ENCODE measurements at places on chromosomes 2 and 18. TPM values are rescaled to one million over a fixed set of nuclear protein-coding genes. Genes with fewer than 3 reads are reported as not detected.

GRCh38 chr2:23499439-23499838 is 114.5 kb downstream of the KLHL29 start:
- no peak for DNase-seq

DNA sequence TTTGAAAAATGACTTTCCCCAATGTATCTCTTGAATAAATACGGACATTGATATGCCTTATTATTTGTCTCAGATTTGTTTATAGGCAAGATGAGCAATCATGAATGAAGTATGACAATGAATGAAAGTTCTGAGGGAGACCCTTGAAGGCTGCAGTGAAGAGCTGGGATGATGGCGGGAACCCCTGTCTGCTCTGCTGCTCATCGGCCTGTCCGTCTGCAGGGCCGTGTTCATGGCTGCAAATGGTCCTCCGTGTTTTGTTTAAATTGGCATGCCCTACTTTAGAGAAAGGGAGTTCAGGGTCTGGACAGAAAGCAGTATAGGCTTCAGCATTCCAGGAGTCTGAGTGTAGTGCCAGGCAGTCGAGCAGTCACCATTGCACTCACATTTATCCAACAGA is 1.2 kb upstream of the HS1BP3 start:
- no peak for DNase-seq

- peak; percentile 77 for DNase-seq
These were observed 14.1 kb upstream of the KLF11 start for GRCh38 chr2:10028988-10029874.

GRCh38 chr2:54366487-54367280 is 89.4 kb upstream of the SPTBN1 start:
- no peak for DNase-seq

DNA sequence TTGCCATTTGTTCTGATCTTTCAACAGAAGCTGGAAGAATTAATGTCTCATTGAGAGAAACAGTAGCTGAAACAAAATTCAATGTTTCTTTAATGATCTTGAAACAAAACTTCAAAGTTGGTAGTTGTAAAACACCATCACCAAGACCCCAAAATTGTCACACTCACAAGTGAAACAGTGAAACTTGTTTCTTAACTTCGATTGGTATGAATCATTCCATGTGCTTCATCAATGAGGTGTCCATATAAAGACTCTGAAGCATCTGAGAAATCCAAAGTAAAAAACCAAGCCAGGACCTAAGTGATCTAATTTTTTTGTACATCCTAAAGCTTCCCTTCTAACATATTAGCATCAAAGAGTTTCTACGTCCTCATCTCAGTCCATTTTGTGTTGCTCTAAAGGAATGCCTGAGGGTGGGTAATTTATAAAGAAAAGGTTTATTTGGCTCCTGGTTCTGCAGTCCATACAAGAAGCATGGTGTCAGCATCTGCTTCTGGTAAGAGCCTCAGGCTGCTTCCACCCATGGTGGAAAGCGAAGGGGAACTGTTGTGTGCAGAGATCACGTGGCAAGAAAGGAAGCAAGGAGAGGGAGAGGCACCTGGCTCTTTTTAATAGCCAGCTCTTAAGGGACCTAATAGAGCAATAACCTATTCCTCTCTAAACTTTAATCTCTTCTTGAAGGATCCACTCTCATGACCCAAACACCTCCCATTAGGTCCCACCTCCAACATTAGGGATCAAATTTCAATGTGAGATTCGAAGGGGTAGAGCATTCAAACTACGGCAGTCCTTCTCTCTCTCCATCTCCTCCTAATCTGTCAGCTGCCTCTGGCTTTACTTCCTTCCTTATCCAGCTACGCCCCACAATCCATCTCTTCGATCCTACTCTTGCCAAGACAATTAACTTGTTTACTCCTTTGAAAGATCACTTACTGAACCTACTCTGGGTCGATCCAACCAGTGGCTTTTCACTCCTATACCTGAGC is 20.7 kb upstream of the TLK1 start:
- DNase-seq: no peak

- DNase-seq: no peak
These were observed 14.7 kb downstream of the CASP8 start for GRCh38 chr2:201275069-201275468.

Gene SMYD1
- total RNA-seq: not detected

DNA sequence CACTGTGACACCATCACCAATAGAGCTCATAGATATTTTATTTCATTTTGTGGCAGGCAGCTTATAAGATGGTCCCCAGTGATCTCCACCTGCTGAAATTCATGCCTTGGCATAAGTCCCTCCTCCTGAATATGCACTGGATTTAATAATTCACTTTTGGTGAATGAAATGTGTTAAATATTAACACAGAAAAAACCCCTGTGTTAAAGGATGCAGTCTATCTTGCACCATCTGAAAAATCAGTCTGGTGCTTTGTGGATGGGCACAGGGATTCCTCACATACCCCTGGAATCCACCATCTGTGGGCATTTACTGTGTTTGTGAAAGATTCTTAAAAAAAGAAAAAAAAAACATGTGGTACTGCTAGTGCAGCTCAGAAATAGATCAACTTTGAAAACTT is 26.1 kb upstream of the WIPF1 start:
- DNase-seq: no peak

DNA sequence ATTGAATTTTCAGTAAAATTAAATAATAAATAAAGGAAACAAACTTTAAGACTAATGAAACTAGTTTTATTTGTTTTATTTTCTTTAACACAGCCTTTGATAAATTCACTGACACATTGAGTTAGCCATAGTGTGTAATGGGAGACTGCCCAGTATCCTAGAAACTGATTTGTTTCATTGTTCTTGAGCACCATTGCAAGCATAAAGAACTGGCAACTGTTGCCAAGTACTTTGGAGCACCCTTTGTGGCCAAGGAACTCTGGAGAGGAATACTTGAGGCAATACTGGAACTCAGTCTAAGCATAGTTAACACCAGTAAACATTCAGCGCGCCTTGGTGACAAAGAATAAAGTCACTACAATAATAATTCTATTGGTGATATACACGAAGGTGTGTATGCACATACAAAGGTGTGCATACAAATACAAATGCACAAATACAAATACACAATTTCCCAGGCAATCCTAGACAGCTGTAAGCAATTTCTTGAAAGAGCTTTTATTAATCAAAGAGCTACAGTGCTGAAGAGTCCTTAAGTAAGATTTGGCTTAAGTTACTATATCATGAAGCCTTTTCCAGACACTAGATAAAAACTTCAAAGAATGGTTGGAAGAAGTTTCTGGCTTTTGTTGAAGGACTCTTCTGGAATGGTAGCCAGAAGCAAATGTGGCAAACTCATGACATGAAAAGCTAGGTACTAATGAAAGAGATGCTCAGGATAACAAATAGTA is 1371.2 kb downstream of the LRP1B start:
- no peak for DNase-seq

Gene SIGLEC15
- total RNA-seq: not detected

DNA sequence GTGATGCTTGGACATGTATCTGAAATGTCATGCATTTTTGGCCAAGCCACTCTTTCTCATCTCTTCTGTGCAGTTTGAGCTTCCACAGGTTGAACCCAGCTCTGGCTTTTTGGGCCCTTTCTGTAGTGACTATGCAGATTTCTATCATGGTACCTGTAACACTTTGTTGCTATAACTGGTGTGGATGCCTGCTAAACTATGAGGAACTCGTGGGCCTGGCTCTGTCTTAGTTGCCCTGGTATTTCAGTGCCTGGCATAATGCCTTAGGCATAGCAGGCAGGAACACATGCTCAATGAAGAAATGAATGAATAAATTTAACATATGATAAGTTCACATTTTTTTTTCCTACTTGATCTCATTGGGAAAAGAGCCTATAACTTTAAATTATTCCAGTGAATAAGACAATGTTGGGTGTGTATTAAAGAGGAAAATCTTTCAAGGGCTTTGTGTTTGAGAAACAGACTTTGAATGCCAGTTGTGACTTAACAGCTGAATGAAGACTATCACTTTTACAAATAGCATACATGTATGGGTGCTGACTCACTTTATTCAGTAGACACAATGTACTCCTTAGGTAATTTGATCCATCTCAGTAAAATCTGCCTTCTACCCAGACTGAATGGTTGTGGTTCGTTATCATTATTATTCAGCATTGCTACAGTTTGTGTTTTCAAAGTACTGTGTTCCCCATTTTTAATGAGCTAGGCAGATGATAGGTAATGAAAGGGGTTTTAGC is 86.4 kb upstream of the MAP4K3 start:
- no peak for DNase-seq

Gene UGT1A8
- not detected for total RNA-seq

GRCh38 chr2:20472569-20472968 is 25.7 kb downstream of the RHOB start:
- no peak for DNase-seq

Gene SCN1A
- total RNA-seq: not detected

GRCh38 chr18:49100226-49100968 is 149.6 kb upstream of the SMAD7 start:
- DNase-seq: no peak

- DNase-seq: no peak
These were observed 105.8 kb downstream of the GALNT14 start for GRCh38 chr2:31032475-31032874.

- no peak for DNase-seq
These were observed 33.7 kb upstream of the NPAS2 start for GRCh38 chr2:100786297-100786658.

Gene C2orf72
- 0.35 TPM for total RNA-seq

GRCh38 chr2:219175928-219176817 is 552 bp downstream of the CNPPD1 start:
- peak; percentile 43 for DNase-seq

DNA sequence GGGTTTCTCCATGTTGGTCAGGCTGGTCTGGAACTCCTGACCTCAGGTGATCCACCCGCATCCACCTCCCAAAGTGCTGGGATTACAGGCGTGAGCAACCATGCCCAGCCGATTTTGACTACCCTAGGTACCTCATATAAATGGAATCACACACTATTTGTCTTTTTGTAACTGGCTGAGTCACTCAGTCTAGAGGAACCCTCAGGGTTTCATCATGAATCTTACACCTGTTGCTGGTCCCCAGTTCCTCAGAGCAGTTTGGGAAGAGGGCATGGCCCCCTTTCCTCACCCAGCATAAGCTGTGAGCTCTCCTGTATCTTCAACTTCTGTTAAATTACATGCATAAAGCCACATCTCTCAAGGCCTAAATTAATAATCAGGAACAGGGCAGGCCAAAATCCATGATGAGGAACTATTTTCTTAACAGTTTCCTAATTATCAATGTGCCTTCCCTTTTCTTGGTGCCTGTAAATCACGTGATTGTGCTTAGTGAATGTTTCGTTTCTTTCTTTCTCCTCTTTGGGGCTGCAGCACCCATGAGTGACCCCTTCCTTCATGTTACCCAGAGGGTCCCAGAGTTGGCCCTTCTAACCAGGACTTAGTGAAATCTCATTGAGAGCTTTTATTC is 20.9 kb downstream of the DYSF start:
- no peak for DNase-seq

- no peak for DNase-seq
These were observed 25.2 kb downstream of the IL1B start for GRCh38 chr2:112811276-112811831.

Gene HPCAL1
- total RNA-seq: 70.0 TPM

Gene ZNF385B
- not detected for total RNA-seq

GRCh38 chr2:71455011-71455740 is 1.8 kb downstream of the DYSF start:
- no peak for DNase-seq

Gene ZNF142
- total RNA-seq: 41.4 TPM

DNA sequence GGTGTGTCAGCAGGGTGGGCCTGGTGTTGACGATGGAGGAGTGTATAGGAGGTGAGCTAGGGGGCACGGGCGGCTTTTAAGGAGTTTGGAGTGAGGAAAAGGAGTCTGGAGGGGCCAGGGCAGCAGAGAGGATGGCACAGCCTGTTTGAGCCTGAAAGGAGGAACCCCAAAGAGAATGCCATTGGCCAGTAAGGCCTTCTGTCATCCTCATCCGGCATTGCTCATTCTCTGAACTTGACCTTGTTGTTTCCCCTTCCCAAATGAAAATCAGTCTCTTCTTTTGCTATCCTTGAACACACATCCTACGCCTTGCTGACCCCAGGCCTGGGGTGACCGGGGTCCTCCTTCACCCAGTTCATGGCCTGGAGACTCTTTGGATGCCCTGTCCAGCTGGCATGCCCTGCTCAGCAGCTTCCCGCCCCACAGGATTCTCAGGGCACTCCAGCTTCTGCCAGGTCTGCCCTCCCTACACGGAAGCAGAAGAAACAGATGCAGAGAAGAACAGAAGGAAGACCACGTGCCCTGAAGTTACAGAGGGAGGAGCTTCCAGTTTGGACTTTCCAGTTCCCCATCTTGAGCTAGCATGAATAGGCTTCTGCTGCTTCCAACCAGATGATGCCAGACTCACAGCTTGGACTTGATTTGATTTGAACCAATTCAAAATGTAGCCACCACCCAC is 20.5 kb upstream of the KIF3C start:
- DNase-seq: no peak

GRCh38 chr18:33820517-33821371 is 242.7 kb downstream of the ASXL3 start:
- DNase-seq: no peak

- peak; percentile 47 for DNase-seq
These were observed 81.5 kb upstream of the LDLRAD4 start for GRCh38 chr18:13136904-13137669.

Gene CPSF3
- total RNA-seq: 51.7 TPM

Gene LIMS3
- total RNA-seq: 3.3 TPM

- no peak for DNase-seq
These were observed 2.5 kb downstream of the CRIM1 start for GRCh38 chr2:36357847-36358659.

GRCh38 chr2:23351388-23352141 is 33.4 kb upstream of the KLHL29 start:
- peak; percentile 47 for DNase-seq

Gene ZAP70
- total RNA-seq: 283 TPM

Gene FSIP2
- total RNA-seq: not detected

DNA sequence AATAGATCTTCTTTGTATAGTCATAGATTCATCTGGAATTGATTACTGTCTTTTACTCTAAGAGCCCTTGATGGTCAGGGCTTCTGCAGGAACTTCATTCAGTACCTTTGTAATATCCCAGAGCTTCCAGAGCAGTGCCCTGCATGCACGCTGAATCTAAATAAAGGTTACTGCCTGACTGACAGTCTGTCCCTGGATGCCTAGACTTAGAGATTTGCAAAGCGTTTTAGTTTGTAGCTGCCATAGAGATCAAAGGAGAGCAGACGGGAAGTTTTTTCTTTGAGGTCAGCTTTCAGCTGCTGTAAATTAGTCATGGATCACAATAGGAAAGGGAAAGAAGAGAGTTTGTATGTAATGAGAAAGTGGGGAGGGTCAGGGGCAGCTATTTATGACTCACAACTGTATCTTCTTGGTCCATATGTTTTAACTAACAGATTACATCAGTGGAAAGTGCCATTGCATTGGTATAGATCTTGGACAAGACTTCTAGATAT is 45.2 kb upstream of the NYAP2 start:
- no peak for DNase-seq

Data from activated CD4-positive, alpha-beta memory T cell treated with anti-CD3 and anti-CD28 coated beads, Interleukin-2, amount 10 ng/mL, durations not matched to agents 7 days and 5 days (primary cell).